ENCODE measurements at places on chromosomes 3 and 15.

DNA sequence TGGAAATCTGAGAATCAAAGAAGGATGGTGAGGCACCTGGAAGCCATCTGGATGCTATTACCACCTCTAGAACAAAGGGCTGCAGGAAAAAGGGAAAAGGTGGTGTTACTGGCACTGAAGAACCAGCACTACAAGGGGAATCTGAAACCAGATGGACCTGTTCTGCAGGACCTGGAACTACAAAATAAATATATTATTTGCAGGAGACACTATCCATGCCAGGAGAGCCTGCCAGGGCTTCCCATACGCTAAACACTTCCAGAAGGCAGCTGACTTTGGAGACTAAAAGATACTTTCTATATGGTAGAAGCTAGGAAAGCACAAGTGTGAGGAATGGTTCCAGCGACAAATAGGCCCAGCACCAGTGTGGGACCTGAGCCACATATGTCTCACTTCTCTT is 83.4 kb upstream of the POU1F1 start:
- DNase-seq: no peak

GRCh38 chr3:26422415-26422814 is 200.2 kb upstream of the LRRC3B start:
- no peak for DNase-seq

DNA sequence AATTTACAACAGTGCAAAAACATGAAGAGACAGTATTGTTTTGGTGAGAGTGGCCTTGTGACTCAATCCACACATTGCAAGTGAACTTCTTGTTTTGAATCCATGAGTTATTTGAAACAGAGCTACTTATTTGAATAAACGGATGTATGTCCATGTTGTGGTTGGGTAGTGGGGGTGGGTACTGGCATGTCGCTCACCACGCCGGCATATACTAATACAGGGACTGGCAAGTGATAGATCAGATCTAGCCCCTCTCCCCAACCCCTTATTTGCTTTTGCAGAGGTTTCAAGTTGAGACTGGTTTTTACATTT is 83.8 kb downstream of the EDEM1 start:
- no peak for DNase-seq

DNA sequence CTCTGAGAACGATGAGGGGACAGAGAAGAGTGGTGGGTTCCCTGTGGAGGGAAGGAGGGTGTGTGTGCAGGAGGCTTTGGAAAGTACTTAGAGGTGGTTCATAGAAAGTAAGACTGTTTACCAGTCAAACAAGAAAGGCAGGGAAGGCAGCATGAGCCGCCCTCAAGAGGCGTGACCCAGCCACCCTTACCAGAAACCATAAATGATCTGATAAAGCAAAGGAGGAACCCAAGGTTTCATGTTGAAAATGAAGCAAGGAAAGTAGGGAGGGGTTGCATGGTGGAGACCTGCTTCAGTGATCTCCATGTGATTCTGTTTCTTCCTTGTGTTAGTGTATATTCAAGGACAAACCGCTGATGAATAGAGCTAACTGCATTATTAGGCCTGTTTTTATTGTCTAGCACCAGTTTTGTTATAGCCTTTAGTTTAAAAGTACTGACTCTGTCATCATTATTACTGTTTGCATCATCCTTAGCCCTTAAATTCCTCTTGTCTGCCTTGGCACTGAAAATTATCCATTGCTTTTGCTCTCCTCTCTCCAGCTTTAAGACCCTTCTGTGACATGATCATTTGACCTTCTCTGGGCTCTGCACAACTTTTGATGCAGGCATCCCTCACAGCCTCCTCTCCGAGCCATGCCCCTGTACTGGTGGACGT is 96.1 kb downstream of the STAC start:
- no peak for DNase-seq

- no peak for DNase-seq
Measured at GRCh38 chr3:57160765-57161538, 4.2 kb downstream of the IL17RD start.

DNA sequence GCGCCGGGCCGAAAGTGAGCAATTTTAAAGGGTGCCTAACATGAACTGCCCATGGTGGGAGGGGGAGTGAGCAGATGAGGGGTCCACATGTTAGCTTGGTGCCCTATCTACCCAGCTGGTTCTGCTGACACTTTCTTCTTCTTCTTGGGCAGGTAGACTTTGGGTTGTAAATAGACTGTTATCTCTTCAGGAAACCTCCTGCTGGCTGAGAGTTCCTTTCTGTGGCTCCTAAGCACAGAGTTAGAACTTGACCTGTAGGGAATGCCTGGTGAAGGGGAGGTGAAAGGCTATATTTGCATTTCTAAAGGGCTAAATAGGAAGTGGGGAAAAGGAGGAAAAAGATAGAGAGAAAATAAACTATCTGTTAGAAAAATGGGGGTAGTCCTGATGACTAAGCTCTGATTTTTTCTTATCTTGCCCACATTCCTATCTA is 521.4 kb upstream of the TGFBR2 start:
- no peak for DNase-seq

DNA sequence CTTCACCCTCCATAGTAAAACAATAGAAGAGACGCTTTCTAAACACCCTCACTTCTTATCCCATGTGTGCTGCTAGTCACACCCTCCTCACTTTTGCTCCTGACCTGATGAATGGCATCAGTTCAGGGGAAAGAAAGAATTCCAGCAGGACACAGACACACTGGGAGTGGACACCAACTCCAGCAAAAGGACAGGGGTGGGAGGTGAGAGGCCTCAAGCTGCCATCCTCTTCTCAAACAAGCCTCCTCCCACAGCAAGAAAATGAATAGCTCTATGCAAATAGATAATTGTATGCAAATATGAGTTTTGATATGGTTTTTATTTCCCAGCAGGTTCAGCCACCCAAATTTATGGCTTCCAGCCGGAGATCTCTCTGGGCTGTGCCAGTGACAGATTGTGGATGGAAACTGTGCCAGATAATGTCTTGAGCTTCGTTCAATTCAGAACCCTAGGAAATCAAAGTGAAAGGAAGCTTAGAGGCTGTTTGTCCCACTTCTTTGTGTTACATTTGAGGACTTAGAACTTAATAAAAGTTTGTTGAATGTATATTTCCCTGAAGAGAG is 209.3 kb upstream of the PPP2R3A start:
- no peak for DNase-seq

DNA sequence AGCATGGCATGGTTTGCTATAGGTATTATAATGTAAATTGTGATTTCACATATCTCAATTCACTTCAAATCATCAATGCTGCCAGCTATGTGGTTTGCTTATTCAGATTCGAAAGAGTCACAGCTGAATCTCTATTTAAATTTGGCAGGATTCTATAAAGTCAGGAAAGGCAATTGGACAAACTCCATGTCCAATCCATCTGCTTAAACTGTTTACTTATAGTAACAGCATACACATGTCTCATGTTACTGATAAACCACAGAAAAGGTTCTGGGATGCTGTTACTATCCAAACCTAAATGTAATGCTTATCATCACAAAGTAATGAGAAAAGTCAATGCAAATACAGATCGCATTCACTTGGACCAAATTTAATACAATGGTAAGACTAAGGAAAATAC is 229.7 kb downstream of the ISL2 start:
- no peak for DNase-seq

DNA sequence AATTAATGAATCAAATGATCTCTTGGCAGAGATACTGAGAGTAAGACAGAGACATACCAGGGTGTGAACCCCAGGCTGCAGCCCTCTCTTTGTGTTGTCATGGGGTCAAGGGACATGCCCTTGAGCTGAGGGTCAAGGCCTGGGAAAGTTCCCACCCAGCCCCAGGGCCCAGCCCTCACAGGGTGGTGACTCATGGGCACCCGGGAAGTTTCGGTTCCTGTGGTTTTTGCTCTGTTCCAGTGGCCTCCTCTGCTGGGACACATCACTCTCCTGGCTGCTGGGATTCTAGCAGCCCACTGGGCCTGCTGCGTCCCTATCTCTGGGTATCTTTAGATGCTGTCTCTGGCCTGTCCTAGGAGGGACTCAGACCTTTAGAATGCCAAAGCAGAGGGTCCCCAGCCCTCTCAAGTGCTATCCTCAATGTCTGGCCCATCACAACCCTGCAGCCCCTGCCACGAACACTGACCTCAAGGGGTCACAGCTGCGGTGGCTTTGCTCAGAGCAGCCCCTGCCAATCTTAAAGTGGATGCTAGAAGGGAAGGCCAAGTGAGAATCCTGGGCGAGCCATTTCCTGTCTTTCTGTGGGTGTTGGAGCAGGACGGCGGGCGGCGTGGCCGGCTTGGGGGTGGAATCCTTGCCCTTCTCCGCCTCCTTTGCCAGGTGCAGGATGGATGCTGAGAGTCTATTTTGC is 148.4 kb upstream of the TLE3 start:
- DNase-seq: no peak

DNA sequence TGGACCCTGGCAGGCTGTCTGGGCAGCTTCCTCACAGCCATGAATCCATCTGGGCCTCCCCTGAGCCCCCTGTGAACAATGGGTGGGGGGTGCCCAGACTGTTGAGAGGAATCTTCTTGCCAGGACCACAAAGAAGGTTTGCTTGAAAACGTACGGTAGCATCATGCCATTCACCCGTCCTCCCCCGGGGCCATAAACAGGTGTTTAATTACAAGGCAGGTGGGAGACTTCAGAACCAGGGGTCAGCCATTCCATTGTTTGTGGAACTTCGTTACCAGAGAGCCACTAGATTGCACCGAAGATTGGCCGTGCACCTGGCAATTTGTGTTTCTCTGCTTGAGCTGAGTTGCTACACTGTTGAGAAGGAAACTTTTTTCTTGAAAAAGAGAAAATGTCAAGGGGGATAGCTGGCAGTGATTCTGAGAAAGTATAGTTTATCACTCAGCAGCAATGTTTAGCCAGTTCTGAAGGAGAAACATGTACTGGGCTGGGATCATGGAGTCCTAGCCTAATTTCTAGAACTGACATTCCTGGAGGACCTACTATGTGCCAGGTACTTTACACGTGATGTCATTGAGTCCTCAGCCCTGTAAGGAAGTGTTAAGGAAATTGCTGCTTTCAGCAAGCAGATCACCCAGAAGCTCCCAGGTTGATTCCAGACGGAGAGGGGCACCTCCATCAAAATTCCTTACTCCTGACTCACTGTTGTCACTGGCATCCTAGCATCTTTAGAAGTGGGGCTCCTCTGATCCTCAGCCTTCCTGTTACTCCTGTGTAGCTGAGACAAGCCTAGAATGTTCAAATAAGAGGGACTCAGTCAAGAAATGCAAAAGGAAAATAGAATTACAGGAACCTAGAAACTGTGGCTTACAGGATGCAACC is 103.8 kb upstream of the UBE2E1 start:
- DNase-seq: no peak

- DNase-seq: no peak
Measured at GRCh38 chr15:41429003-41429890, 12.4 kb downstream of the RTF1 start.

DNA sequence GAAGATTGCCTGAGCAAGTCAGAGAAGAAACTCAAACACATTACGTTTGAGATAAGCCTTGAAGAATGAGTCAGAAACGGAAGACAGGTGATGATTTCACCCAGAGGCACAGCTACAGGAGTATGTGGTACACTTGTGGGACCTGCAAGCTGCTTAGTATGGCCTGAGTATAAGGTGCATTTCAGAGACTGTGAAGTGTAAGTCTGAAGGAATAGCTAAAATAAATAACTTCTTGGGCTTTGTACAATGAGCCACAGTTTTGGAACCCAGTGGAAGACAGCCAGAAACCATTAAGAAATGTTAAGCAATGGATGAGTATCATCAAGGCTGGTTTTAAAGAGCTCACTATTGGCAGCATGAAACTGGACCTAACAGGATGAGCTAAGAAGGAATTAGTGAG is 826.2 kb downstream of the ROBO1 start:
- DNase-seq: no peak

- DNase-seq: no peak
Measured at GRCh38 chr15:58582160-58582559, 150.4 kb downstream of the LIPC start.

DNA sequence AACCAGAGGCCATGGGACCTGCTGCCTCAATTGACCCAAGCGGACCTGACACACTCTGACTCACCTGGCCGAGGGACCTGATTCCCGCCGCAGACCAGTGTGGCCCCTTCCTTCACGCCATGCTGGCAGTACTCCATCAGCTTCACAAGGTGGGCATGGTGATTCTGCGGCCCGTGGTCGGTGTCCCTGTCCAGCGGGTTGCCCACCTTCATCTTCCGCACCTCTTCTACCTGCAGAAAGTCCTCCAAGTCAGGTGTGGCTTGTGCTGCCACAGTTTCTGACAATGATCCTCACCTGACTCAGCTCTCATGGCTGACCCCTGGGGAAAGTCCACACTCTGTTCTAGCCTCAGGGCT is 25.9 kb upstream of the SLC41A3 start:
- no peak for DNase-seq

DNA sequence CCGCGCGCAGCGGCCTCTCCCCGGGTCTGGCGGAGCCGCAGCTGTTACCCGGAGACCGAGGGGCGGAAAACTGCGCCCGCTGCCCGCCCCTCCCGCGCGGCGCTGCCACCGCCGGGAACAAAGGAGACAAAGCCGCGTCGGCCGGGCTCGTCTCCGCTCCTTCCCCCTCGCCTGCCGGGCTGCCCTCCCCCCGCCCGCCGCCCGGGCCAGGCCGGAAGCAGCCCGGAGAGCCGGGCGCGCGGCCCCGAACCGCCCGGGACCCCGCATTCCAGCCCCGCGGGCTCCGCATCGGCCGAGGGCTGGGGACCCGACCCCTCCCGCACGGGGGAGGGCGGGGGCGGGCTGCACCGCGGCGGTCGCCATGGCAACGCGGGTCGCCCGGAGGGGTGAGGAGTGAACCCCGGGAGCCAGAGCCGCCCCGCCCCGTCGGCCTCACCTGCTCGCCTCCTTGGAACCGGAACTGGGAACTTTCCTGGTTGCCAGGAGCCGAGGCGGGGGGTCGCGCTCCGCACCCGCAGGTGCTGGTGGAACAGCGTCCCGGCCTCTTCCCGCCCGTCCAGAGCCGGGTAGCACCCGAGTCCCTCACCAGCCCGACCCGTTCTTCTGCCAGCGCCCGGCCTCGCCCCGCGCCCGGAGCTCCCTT is 448 bp downstream of the PLXNB1 start:
- DNase-seq: peak; percentile 37

DNA sequence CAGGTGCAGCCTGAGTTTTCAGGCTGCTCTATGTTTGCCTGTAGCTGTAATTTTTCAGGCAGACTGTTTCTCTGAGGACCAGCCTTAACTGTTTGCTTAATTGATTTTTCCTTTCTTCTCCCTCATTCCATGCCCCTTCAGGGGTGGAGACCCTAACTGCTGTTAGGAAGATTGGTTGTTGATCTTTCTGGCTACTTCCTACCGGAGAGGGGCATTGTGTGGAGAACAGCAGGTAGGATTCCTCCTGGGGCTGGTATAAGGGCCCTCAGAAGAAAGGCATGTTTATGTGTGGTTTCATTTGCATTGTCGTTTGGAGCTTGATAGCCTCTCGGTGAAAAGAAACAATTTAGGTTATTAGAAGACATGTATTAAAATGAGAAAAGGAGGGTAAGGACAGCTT is 56.9 kb upstream of the GOLGA6L2 start:
- peak; percentile 64 for DNase-seq

GRCh38 chr15:85157344-85157743 is 175.7 kb downstream of the PDE8A start:
- no peak for DNase-seq

- DNase-seq: no peak
Measured at GRCh38 chr3:1717524-1717923, 381.1 kb upstream of the CNTN4 start.

Measured in DMS79 (cell line).